ENCODE measurements at places on chromosomes 6 and 20.
A peak's percentile ranks its signal among the peaks of the same experiment; 100 is the strongest.

DNA sequence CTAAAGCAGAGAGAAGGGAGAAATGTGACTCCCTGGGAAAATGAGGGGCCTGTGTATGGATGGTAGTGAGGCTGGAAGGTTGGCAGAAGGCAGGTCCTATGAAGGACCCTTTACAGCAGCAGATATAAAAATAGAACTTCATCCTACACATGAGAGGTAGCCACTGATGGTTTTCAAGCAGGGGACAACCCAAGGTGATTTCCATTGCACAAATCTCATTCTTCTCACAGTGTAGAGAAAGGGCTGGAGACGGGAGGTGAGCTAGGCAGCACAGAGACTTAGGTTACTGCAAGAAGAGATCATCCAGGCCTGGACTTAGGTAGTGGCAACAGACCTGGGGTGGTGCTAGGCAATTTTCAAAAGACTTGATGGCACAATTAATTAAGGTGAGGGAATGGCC lies 30.7 kb downstream of the TRAM2 start:
- DNase-seq = no peak

DNA sequence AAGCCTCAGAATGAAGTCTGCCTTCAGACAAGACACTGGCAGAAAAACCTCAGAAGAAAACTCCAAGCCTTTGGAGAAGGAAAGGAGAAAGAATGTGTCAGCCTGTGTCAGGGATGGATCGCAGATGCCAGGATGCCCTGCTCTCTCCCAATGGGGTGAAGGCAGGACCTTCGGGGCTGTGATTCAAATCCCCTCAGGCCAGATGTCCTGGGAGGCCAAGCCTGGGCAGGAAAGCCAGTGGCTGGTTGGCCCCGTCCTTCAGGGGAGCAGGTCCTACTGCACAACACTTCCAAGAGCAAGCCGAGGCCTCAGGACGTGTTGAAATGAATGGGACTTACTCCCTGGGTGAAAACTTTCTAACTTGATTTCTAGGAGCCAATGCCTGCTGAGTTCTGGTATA lies 36.5 kb downstream of the GJA10 start:
- DNase-seq = no peak

- DNase-seq = peak; percentile 32
These were observed 2.4 kb downstream of the AGPAT4 start for GRCh38 chr6:161271343-161272030.

DNA sequence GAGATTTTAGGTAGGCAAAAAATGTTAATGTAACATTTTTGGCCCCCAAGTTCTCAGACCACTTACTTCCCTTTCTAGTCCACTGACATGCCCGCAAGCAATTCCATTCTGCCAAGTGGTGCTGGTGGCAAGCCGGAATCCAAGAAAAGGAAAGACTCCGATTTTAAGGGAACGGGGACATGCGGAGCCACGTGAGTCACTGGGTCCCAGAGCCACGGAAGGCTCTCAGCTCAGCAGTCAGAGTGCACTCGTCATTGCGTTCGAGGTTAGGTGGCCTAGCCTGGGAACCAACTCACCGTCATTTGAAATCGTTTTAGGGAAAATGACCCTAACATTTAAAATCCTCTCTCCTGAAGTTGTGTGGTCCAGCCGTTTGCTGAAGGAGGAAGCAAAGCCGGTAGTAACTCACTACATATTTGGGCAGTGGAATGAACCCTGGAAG lies 711 bp upstream of the SIRT5 start:
- peak; percentile 68 for DNase-seq

- peak; percentile 77 for DNase-seq
These were observed 76.2 kb upstream of the BCLAF1 start for GRCh38 chr6:136365776-136366354.
